ENCODE measurements at places on chromosomes 1 and 21.

DNA sequence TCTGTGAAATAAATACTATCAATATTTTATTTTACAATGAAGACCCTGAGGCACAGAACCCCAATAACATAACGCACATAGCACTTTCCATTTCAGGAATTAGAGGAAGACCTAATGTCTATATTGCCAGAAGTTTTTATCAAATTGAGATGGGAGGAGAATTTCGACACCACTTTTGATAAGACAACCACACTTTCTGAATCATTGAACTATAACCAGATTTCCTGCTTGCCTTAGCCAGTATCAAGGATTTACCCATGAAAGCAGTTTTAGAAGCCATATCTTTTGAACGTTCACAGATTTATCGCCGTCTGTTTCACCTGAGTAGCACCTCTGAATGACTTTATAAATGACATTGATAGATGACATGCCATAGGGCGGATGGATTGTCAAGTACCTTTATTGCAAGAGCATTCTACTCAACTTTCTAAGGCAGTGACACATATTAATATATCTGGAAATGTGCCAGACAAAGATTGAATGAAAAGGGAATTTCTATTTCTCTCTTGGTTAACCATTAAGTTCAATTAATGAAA is 768.4 kb downstream of the LTN1 start:
- no peak for DNase-seq

DNA sequence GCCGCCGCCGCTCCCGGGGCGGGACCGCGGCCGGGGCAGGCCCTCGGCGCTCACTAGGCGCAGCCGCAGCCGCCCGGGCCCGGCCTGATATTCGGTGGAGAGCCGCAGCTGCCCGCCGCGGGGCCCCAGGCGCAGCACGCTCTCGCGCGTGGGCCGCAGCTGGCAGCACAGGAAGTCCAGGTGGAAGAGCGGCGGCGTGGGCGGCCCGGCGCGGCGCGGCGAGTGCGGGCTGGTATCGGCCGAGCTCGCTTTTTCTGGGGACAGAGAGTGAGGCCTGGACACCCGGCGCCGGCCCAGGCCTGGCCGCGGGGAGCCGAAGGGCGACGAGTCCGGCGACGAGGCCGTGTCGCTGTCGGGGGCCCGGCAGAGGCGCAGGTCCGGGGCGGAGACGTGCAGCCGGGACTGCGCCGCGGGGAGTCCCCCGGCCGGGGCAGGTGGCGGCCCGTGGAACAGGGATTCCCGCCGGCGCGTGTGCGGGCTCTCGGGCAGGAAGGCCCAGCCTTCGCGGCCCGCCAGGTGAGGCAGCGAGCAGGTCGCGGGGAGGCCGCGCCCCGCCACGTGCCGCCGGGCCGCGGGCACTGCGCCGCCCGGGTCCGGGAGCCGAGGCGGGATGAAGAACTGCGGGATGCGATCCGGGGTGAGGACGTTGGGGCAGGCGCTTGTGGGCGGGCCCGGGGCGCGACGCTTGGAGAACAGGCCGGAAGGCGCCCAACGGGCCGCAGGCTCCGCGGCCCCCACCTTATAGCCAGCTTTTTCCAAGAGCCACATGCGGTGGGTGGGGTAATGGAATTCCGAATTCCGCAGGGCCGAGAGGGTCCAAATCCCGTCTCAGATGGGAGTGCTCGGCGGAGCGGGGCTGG is 1.2 kb downstream of the C2CD4D start:
- no peak for DNase-seq

DNA sequence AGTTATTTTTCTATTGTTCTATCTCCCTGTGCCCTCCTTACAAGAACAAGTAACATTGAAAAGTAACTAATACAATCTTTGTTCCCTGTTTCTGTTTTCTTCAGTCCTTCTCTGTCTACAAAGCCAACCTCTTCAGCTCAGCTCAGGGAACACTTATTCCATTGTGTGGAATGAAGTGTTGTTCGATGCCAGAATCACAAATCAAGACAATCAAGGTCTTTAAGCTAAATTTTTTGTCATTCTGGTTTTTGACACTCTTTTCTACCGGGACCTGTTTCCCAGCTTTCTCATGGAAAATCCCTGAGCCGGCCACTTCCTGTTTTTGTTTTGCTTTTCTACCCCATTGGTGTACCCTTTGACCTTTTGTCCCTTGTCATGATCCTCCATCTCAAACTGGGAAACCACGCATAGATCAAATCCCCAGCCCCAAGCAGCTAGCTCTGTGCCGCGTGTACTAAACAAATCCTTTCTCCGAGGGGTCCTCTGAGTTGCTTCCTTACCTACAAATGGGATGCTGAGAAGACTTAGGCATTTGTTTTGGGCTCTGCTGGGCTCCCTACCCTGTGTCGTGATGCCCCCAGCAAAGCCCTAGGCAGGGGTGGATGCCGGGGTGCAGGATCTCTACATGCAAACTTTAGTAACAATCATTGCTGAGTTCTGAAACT is 141.8 kb downstream of the TOMM20 start:
- DNase-seq = no peak

- no peak for DNase-seq
Measured at GRCh38 chr1:11787251-11787803, 18.4 kb downstream of the MTHFR start.
